ENCODE measurements at places on chromosomes 11 and 22.

DNA sequence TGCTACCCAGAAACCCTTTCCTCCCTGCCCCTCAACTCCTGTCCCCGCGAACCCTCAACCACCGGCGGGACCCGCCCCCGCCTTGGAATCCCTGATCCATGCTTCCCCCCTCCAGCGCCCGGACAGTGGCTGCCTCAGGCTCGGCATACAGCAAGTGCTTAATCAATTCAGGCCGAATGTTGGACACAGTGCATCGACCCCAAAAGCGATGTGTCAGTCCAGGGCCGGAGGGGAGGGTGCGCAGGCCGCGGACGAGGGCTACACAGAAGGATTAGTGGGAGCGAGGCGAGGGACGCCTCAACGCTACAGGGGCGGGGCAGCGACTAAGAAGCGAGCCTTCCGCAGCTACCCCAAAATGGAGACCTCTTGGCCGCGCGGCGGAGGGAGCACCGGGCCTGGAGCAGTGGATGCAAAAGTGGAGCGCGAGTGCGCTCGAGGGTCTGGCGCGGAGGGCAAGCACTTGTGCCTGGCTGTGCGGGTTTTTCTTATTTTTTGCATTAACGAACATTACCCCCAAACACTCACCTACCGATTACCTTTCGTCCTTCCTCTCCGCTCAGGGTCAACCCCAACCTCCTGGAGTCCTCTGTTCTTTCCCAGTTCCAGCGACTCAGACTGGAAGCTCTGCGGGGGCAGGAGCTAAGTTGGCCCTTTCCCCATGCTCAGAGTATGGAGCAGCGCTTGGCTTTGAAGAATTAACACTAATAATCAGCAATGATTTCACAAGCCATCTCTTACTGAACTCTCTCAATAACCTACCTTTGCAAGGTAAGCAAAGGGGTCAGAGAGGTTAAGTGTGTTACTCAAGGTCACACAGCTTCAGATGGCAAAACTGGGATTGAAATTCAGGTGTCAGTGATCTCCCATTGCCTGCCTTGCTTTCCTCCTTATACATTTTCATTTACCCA, 30.0 kb upstream of the WNT11 start:
- DNase-seq, result no peak

GRCh38 chr22:21593406-21594232, 26.1 kb downstream of the UBE2L3 start:
- DNase-seq, result peak; percentile 35

GRCh38 chr22:33427461-33427860, 369.3 kb upstream of the SYN3 start:
- DNase-seq, result no peak

DNA sequence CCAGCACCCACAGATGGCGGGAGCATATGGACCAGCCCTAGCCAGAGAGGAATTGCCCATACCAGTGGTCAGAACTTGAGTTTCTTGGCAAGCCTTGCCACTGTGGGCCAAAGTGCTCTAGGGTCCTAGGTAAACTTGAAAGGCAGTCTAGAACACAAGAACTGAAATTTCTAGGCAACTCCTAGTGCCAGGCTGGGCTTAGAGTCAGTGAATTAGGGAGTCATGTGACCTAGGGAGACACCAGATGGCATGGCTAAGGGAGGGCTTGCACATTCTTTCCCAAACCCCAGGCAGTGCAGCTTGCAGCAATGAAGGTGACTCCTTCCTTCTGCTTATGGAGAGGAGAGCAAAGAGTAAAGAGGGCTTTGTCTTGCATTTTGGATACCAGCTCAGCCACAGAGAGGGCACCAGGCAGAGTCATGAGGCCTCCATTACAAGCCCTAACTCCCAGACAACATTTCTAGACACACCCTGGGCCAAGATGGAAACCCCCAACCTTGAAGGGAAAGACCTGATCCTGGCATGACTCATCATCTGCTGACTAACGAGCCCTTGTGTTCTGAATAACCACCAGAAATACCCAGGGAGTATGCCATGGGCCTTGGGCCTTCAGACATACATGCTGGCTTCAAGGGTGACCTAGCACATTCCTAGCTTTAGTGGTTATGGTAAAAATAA, 19.2 kb upstream of the OR56A3 start:
- no peak for DNase-seq

- DNase-seq, result no peak
These were observed 31.3 kb upstream of the RRM1 start for GRCh38 chr11:4063348-4063747.
